Hair follicle dermal papilla cell (primary cell): ENCODE measurements at places on chromosomes 2 and 18. TPM values are rescaled to one million over a fixed set of nuclear protein-coding genes. Genes with fewer than 3 reads are reported as not detected.

Gene FAM237A
- total RNA-seq, result not detected in 2 replicates

Gene EPB41L3
- 17.6 and 32.0 TPM in 2 replicates for total RNA-seq

Gene MGAT4A
- 0.16 and 0.24 TPM in 2 replicates for total RNA-seq

Gene TUBA3E
- not detected in 2 replicates for total RNA-seq

Gene SLC14A1
- total RNA-seq, result 2.4 and 3.9 TPM in 2 replicates

Gene OTOS
- not detected in 2 replicates for total RNA-seq

Gene L3MBTL4
- 0.49 TPM in 1 of 2 replicates, not detected in the other for total RNA-seq

Gene REG1A
- not detected in 2 replicates for total RNA-seq

Gene ATP6V1B1
- total RNA-seq, result 1.1 and 2.1 TPM in 2 replicates

Gene LINC00305
- not detected in 2 replicates for total RNA-seq

Gene SLC4A5
- total RNA-seq, result 0.81 and 1.1 TPM in 2 replicates

Gene CROCC2
- 0.49 and 0.81 TPM in 2 replicates for total RNA-seq

Gene IL1RL2
- total RNA-seq, result 0.97 and 1.1 TPM in 2 replicates

Gene ATG4B
- 55.2 and 58.0 TPM in 2 replicates for total RNA-seq

Gene COL6A3
- total RNA-seq, result 4,331 and 7,373 TPM in 2 replicates

Gene DNAJC27
- total RNA-seq, result 3.9 and 7.0 TPM in 2 replicates

Gene SERPINB12
- 0.32 TPM in 1 of 2 replicates, not detected in the other for total RNA-seq
